ENCODE measurements at places on chromosomes 2 and 18.

GRCh38 chr2:181124497-181124896 is 144.1 kb downstream of the UBE2E3 start:
- DNase-seq, result no peak

DNA sequence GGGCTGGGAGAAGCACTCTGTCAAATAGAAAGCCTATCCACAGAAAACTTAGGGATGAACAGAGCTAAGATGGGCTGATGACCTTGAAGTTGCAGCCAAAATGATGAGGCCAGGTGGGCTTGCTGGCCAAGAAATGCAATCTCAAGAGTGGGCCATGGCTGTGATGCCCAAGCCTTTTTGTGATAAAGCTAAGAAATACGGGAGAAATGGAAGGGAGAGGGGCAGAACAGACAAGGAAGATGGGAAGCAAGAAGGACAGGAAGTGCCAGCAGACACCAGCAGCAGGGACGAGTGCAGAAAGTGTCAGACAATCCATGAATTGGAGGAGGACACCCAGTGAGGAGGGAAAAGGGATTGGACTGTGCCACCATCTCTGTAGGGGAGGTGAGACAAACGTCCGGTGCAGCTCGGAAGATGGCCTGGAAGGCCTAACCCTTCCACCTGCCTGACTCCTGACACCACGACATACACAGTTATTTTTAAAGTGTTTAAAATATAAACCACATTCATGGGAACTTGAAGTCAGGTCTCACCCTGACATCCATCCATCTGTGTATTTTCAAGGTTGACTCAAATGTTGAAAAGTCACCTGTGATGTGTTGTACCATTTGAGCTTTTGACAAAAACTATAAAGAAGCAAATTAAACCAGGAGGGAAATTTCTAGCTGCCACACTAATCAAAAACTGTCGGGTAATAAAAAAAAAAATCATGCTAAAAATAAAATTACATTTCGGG is 105.5 kb downstream of the BCL2 start:
- no peak for DNase-seq

DNA sequence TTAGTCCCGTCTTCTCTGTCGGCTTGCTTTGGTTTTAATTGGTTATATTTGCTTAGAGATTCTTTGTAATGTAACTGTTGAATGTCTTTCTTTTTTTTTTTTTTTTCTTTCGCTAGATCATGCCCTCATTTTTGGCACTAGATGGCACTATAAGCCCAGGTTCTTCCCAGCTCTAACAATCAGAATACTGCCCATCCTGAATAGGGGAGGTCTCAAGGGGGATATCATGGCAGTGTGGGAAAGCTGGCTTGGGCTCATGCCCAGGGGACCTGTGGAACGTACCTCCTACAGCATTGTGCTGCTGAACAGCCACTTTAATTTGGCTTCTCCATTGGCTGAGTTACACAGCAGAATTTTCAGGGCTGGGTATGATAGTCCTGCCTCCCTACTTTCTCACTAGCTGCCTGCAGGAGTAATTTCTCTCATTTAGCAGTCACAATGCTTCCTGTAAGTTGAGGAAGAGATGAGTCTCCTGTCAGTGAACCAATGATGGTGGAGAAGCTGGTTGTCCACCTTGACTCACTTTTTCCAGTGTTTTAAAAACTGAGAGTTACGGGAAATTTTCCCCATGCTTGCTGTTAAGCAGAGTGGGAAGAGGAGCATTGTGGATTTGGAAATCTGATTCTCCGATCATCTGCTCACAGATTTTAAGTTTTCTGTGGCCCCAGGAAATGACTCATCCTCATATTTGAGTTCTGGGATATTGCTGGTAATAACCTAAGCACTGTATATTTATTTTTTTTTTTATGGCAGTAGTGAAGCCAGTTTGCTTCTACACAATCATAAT is 47.2 kb downstream of the RAD51AP2 start:
- DNase-seq, result no peak

DNA sequence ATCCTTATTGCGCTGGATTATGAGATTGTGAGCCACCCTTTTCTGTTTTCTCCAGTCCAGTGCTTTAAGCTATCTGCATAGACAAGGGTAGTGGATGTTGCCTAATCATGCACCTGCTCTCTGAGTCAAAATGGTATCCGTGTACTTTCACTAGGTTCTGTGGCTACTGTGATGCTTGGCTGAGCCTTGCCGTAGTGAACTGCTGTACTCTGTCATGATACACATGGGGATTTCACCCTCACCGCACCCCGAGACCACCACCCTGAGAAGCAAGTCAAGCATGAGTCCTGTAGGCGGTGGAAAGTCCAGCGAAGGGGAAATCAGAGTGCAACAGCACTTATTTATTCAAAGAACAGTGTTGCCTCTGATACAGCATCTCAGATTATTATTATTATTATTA is 55.0 kb downstream of the ARHGAP25 start:
- DNase-seq, result no peak

DNA sequence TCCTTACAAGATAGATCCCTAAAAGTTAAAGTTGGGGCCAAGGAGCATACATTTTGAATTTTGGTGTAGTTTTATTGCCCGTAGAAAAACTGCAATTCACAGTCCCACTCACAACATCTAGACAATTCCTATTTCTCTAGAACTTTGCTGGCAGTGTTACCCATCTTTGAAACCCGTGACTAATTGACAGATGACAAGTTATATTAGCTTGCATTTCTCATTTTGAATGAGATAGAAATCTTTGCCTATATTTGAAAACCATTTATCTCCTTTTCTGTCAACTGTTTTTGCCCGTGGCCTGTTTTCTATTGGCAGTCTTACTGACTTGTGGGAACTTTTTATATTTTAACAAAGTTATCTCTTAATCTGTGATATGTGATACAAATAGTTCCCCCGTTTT is 50.0 kb downstream of the OXER1 start:
- DNase-seq, result no peak
